HL-60 (cell line): ENCODE measurements at places on chromosomes 6 and 20.

DNA sequence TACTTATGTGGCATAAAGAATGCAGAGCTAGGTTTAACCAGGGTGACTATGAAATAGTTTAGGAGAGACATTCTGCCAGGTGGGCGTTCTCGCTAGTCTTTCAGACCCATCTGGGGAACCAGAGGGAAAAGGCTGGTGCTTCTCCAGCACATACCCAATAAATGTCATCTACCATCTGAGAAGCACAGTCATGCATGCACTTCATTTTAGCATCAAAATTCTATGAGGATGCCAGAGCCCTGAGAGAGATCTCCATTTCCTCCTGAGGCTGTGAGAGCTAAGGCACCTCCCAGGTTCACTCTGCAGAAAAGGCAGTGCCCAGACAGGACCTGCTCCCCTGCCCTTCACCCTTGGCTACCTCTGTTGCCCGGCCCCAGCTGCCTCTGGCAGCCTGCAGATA is 231.7 kb upstream of the PRND start:
- no peak for DNase-seq

- DNase-seq = peak; percentile 77
These were observed at the start of gene CASS4 for GRCh38 chr20:56411759-56412472. Gene CASS4 (plus strand): TSS chr20:56412260. CDS start chr20:56412459, 199 bp downstream.

DNA sequence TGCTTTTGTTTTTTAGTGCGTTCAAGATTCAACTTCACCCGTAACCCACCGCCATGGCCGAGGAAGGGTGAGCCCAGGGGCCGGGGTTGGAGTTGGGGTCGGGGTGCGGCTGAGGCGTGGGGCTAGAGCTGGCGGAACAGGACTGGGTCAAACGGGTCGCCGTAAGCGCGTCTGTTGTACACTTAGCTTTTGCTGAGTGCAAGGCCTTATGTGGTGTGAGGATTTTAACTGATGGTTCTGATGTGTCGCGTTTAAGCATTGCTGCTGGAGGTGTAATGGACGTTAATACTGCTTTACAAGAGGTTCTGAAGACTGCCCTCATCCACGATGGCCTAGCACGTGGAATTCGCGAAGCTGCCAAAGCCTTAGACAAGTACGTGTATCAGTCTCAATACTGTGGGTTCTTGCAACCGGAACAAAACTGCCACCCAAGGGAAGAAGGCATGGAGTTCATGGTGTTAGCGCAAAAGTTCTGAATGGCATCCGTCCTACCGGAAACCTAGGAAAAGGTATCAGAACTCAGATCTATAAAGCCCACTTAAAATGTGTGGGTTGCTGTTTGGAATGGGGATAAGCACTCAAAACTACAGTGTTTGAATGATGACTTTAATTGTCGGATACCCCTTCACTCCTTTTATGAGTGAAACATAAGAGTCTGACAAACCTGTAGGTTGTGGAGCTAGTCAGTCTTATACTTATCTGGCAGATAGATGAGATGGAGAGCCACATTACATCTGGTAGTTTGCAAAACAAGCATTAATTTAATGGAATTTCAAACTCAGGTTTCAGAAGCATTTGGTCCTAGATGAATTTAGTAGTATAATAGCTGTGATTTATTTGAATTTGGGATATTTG is 574 bp downstream of the RPS12 start:
- DNase-seq = no peak

DNA sequence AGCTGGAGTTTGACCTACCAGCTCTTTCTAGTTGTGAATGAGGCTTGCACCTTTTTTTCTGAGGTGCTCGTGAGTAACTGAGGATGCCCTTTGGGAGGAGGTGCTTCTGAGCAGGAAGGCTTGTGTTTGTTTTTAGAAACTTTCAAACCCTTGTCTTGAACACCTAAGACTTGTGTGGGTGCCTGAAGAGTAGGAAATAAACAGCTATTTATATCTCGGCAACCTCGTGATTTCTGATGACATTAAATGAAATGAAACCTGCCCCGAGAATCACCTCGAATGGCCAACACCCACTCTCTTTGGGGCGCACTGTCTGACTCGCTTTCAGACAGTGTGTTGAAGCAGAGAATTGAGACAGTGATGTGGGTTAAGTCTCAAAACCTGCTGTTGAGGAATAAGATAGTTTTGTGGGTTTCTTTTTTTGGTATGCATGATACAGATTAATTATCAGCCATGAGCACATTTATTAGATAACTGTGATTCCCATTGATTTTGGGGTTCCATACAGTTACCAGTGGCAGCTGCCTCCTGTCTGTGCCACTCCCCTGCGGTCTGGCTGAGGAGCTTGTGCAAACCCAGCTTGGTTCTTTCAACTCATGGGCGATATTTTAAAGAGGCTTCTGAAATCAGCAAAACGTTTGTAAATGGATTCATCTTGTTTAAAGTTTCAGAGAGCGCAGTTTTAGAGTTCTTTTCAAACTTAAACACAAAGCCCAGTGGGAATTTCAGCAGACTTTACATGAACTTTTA is 8.4 kb downstream of the IRF4 start:
- DNase-seq = no peak

GRCh38 chr6:14501240-14501639 is 383.7 kb downstream of the CD83 start:
- no peak for DNase-seq

DNA sequence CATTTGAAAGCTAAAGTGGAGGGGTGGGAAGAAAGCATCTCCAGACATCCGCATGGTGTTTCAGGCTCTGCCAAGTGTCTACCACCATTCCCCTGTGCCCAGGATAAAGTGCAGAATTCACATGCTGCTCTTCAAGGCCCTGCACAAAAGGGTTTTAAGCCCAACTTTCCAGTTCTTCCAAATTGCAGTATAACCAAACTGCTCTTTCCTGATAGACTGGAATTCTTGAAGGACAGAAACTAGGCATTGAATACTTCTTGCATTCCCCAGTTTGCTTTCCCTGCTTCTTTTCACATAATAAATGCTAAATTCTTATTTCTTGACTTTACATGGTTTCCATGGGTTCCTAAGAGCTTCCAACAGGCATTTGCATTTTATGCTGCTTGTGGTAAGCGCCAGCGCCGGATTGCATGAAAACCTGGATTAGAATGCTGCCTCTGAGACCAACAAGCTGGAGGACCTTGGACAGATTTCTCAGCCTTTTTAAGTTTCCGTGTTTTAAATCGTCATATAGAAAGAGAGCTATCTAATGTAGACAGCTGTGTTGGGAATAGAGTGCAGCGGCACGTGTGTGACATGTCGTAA is 7.9 kb downstream of the SOX4 start:
- no peak for DNase-seq

DNA sequence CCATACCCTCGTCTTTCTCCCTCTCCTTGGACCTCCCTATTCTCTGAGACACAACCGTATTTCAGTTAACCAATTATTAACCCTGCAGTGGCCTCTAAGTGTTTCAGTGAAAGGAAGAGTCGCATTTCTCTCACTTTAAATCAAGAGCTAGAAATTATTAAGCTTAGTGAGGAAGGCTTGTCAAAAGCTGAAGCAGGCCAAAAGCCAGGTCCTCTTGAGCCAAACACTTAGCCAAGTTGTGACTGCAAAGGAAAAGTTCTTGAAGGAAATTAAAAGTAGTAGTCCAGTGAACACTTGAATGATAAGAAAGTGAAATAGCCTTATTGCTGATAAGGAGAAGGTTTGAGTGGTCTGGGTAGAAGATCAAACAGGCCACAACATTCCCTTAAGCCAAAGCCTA is 58.3 kb downstream of the SNX9 start:
- DNase-seq = no peak

DNA sequence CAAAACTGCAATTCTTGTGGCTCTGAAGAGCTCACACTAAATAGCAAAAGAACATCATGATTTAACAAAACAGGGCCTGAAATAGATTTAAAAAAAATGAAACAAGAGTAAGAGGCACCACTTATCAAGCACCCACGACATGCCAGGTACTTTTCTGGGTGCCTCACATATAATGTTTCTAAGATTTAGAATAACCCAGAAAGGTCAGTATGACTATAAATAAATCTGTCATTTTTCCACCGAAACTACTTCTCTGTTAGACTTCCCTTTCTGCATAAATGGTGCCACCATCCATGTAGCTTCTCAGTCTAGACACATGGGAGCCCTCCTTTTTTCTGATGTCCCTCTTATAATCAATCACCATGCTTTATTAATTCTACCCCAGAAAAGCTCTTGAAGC is 652.4 kb upstream of the CHD6 start:
- no peak for DNase-seq
